NCI-H526 treated with DMSO at 0.1 percent for 48 hours (cell line): ENCODE measurements at places on chromosomes 12 and 14.
A peak's percentile ranks its signal among the peaks of the same experiment; 100 is the strongest.

DNA sequence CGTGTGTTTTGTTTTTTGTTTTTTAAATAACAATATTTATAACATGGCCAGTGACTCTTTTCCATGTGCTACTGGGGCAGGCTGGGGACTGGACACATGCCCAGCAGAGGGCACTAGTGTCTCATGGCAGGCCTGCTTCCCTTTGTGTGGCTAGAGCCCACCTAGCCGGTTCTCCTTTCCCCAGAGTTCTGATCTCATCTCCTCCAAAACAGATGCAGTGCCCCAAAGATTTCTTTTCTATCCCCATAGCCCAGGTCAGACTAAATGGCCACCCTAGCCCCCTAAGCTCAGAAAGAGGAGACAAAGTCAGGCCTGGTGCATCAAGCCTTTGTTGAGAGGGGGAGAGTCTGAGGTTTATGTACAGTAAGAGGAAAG lies 21.2 kb downstream of the PRPF40B start:
- peak; percentile 15 for DNase-seq

- no peak for DNase-seq
Observed at GRCh38 chr12:25811656-25812126, 146.8 kb upstream of the RASSF8 start.

GRCh38 chr12:2651068-2651965 lies 143.5 kb upstream of the FKBP4 start:
- DNase-seq: no peak

DNA sequence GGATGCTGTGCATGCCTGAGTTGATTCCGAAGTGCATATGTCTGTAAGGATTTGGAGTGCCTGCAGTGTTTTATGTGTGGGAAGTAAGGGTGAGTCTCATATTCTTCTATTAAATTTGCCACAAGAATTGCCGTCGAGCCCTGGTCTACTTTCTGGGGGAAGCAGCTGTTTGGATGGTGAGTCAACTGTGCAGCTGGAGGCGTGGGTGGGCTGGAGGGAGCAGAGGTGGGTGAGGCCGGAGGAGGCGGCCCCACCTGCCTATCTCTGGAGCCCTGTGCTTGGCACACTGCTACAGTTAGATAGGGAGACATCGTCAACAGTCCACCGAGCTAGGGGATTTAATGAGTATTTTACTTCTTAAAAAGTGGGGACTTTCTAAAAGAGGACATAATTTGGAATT lies 9.7 kb downstream of the GLRX5 start:
- no peak for DNase-seq

- DNase-seq: no peak
Observed at GRCh38 chr12:105843986-105844760, 294.6 kb downstream of the NUAK1 start.

GRCh38 chr14:71021347-71022011 lies 114.2 kb downstream of the PCNX1 start:
- DNase-seq: no peak

GRCh38 chr14:90811641-90812040 lies 4.6 kb downstream of the TTC7B start:
- DNase-seq: no peak

- no peak for DNase-seq
Observed at GRCh38 chr14:73663548-73664212, 18.9 kb downstream of the DNAL1 start.

GRCh38 chr12:30166006-30166795 lies 382.5 kb upstream of the TMTC1 start:
- DNase-seq: no peak

DNA sequence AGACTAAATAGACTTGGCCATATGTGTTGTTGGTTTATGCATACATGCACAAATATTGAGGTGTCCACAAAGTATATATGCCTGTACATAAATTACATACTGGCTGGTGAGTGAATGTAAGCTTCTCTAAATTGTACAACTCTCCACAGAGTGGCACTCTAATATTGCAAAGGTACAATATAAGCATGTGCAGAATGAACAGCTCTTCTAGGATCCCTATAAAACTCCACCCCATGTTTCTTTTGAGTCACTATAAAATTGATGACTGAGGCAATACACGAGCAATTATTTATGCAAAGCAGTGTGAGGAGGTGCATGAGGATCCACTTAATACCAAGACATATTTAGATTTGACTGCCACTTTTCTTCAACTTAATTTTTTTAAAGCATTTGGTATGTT lies 172.2 kb downstream of the NAV3 start:
- DNase-seq: peak; percentile 22

DNA sequence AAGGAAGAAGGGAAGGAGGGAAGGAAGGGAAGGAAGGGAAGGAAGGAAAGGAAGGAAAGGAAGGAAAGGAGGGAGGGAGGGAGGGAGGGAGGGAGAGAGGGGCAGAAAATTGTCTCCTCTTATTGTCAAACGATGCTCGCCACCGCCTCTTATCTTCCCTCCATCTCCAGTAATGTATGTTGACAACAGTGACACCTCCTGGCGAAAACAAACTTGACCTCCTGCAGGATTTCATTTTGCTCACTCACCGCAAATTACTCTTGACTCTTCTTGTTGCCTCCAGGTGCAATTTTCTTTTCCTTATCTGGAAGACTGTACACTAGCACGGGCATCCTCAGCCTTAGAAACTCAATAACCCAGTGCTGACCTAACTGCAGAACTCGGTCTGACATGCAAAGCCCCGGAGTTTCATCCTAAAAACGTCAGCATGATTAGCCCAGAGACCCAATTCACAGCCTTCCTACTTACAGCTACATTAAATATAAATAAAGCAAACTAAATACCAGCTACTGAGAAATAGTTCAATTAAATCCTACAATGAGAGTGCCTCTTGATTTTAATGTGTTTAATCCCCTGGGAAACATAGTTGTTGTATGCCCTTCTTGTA lies 512.4 kb upstream of the TMPO start:
- DNase-seq: peak; percentile 60

GRCh38 chr14:23445773-23446172 lies 10.3 kb upstream of the MYH7 start:
- DNase-seq: no peak

DNA sequence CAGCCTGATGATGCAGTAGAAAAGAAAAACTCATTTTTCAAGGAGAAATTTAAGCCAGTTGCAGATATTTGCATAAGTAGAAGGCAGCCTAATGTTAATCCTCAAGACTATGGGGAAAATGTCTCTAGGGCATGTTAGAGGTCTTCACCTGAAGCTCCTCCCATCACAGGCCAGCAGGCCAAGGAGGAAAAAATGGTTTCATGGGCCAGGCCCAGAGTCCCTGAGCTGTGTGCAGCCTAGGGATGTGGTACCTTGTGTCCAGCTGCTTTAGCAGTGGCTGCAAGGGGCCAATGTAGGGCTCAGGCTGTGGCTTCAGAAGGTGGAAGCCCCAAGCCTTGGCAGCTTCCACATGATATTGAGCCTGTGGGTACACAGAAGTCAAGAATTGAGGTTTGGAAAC lies 1946.7 kb upstream of the FLRT2 start:
- no peak for DNase-seq

GRCh38 chr14:66459603-66460002 lies 26.6 kb upstream of the CCDC196 start:
- no peak for DNase-seq

- no peak for DNase-seq
Observed at GRCh38 chr12:122981036-122981471, 573 bp downstream of the ARL6IP4 start.

- DNase-seq: no peak
Observed at GRCh38 chr12:124621296-124621660, 53.9 kb upstream of the NCOR2 start.

DNA sequence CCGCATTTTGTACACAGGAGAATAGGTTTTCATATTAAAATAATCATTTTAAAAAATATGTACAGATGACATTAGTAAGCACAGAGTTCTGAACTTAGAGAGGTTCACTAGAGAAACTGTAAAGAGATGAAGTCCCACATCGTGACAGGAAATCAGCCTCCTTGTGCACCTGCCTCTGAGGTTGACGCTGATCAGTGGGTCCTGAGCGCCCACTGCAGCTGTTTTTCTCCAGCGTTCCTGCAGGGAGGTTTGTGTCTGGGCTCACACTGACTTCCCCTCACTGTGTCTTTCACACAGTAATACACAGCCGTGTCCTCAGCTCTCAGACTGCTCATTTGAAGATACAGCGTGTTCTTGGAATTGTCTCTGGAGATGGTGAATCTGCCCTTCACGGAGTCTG lies 561.5 kb downstream of the TMEM121 start:
- DNase-seq: no peak

GRCh38 chr12:46154221-46154985 lies 114.4 kb downstream of the SLC38A1 start:
- DNase-seq: no peak

DNA sequence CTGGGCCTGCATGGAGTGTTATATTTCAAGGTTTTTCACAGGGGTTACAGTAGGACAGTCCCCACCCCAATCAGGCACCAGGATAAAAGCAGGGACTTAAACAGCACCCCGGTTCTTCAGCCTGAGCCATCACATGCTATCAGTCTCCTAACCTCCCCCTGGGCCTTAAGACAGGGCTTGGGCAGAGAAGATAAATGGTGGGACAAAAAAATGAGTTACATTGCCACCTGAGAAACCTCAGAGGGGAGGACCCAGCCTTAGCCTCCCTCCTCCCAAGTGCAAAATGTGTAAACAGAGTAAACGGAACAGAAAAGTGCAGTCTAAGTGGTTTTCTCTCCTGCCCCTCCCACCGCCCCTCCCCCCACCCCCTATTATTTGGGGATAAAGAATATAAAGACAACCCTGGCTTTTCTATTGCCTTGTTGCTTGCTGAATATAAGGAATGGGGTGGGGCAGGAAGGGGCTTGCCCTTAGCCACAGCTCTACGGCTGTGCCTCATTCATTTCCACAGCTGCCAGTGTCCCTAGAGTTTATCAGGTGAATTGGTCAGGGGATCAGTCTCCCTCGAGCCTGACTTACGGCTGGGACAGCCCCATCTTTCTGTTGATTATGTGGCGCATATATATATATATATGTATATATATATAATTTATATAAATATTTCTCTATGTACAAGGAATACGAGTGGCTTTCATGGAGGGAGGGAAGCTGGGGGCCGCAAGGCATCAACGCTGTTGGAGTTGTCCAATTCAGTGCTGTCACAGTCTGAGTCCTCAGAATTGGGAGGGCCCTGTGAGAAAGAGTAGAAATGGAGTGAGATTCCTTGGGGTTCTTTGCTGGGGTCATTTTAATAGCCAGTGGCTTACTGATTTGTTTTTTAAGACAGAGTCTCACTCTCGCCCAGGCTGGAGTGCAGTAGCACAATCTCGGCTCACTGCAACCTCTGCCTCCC lies 18.5 kb downstream of the MAP3K12 start:
- DNase-seq: no peak

DNA sequence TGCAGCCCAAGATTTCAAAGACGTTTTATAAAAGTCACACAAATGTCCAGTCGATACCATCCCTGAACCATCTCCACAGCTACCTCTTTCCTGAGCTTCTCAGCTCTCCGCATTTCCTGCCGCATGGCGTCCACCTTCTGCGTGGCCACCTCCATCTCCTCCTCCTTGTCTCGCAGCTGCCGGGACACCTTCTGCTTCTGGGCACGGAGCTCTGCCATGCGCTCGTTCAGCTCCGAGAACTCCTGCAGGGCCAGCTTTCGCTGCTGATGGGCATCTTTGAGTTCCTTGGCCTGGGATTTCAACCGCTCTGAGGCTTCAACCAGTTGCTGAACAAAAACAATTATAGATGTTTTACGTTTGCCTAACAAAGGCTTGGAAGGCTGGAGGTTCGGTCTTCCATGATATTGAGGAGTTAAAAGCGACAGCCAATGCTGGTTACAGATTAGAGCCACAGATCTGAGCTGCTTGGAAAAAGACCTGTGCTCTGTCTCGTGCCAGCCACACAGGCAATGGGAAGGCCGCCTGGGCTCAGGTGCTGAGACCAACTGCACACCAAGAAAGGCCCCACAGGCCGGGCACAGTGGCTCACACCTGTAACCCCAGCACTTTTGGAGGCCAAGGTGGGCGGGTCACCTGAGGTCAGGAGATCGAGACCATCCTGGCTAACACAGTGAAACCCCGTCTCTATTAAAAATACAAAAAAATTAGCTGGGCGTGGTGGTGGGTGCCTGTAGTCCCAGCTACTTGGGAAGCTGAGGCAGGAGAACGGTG lies 49.6 kb downstream of the AMN start:
- no peak for DNase-seq

DNA sequence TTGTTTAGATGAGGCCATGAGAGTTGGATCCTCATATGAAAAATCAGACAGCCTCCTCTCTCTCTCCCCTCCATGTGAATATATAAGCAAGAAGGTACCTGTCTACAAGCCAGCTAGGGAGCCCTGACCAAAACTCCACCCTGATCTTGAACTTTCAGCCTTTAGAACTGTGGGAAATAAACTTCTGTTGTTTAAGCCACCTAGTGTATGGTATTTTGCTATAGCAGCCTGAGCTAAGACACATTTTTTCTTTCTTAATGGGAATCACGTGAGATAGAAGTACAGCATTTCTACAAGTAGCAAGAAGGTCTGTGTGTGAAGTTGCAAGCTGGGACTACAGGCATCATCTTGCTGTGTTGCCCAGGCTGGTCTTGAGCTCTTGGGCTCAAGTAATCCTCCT lies 16.3 kb upstream of the ABHD12B start:
- no peak for DNase-seq

- DNase-seq: no peak
Observed at GRCh38 chr12:108231109-108231905, 102.2 kb downstream of the WSCD2 start.

- DNase-seq: no peak
Observed at GRCh38 chr14:23442721-23443356, 7.4 kb upstream of the MYH7 start.

DNA sequence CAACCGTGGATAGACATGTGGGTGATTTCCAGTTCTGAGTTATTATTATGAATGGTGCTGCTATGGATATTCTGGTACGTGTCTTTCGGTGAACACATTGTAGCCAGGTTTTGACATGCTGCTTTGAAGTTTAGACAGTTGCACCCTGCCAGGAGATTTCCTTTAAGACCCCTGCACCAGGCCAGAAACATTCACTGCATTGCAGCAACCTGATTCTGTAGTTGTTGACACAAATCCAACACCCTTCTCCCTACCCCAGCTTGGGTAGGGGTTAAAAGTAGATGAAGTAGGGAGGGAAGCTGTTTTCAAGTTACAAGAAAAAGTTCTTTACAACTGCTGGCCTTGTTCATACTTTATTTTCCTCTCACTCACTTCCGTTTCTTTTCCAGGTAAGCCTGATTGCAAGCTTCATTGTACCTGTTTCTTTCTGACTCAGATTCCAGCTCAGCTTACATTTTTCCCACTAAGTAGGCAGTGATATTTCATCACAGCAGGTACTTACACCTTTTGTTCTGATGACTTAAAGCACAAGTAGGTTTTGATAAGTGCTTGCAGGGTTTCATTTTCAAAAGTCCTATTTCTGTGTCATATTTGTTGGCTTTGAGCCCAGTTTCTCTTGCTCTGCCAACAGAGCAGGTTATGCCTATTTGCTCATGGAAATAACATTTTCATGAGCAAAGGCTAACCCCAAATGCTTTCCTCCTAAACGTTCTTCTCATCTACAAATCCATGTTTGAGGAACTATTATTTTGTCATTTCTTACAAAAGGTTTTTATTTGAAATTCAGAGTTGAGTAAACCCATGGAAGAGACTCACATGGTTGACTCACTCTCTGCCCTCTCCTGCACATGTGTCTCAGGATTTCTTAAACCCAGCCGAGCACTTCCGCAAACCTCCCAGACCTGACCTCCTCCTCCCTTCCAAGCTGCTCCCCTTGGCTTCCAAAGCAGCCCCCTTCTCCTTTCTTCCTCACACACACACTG lies 12.1 kb upstream of the LTA4H start:
- DNase-seq: peak; percentile 19

GRCh38 chr12:115324949-115325593 lies 641.1 kb upstream of the TBX3 start:
- DNase-seq: no peak
